IMR-90 (cell line): ENCODE measurements at places on chromosomes 11 and 22. TPM values are rescaled to one million over a fixed set of nuclear protein-coding genes. Genes with fewer than 3 reads are reported as not detected.

The CLDN5 gene
- under 0.01 and 0.18 TPM in 2 replicates for total RNA-seq

DNA sequence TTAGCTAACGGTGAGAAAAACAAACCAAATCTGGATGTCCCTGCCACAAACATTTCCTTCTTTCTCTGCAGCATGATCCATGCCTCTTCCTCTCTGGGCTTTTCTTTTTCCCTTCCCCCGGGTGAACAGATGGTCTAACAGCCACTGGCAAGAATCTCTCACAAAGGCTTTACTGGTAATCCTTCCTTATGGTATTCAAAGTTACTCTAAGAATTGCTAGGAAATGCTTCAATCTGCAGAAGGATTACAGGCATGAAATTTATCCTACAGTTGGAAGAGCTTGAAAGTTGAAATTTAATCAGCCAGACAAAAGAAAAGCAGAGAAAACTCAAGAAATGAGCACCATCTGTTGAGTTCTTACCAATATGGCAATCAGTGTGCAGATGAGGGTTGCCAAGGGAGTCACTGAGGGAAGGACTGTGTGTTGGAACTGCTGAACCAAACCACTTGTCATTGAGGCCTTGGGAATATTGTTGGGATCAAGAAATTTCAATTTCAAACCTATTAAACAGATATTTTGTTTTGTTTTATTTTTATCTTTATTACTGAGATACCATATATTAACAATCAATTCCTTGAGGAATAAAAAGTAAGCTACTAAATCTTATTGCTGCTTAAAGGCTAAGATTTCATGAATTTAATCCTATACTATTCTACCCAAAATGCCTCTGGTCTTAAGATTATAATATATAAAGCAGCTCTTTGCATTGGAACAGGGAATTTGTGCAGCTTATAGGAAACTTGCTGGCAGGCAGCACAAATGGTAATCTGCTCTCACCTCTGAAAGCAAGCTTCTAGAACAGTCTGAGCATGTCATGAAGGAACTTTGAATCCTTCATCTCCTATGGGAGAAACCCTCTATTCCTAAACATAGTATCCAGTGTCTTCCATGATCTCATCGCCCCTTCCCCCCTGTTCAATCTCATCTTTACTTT lies 29.7 kb upstream of the NDUFC2 start:
- peaks cover 8% of the 10 kb centered on the region for H3K36me3 ChIP-seq
- no peak for DNase-seq
- H3K27me3 ChIP-seq = no peaks in the 10 kb centered on the region
- no peak overlapping the region for H3K4me3 ChIP-seq

DNA sequence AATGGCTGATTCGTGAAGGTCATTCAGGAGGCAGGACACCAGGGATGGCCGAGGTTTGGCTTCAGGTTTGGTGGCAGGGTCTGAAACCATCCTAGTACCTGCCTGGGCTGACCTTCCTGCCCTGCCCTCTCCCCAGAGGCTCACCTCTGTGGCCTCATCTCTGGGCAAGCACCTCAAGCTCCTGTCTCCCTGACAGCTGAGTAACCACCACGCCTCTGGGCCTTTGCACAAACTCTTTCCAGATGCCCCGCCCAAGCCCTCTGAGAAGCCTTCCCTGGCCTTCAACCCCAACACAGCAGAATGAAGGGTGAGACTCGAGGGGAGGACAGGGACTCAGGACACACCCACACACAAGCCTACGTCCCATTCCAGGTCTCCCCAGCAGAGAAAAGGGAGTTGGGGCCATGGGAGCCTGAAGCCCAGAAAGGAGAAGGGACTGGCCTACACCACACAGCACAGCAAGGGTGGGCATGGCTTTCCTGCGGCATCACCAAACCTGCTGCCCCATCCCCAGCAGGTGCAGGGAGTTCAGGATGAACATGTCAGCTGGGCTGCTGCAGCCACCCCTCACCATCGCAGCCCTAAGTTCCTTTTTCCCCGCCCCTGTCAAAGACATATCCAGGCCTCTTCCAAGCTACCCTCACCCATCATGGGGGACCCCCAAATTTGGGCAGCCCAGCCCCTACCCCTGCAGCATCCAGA lies 2.4 kb downstream of the SHISA8 start:
- peaks cover 80% of the 10 kb centered on the region for H3K27me3 ChIP-seq
- DNase-seq = no peak
- H3K27ac ChIP-seq = no peak overlapping the region
- H3K36me3 ChIP-seq = peaks cover 2% of the 10 kb centered on the region; the same call in 1 of the 2 replicates
- no peak overlapping the region for H3K4me3 ChIP-seq

DNA sequence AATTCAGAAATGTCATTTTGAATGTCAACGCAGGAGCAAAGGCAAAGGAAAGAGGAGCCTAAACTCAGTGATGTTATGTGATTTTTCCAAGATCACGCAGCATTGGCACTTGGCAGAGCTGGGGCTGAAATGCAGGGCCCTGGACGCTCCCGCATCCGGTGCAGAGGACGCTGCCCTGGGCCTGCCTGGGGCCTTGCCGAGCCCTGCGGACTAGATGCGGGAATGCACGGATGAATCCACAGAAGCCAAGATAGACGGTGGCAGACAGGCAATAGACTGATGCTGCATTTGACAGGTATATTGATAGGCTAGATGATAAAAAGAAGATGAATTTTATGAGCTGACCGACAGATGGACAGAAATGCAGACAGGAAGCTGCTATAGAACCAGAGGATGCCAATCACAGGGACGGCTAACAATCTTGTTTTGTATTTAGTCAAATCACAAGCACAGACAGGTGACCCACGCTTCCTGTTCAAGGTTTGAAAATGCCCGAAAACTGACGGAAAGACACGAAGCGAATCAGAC lies 696 bp upstream of the MARK2 start:
- no peak for DNase-seq
- H3K4me3 ChIP-seq = peak overlapping the region; percentile 34; the same call in 1 of the 2 replicates
- peaks cover 11% of the 10 kb centered on the region for H3K4me1 ChIP-seq
- no peaks in the 10 kb centered on the region for H3K36me3 ChIP-seq
- H3K27me3 ChIP-seq = no peaks in the 10 kb centered on the region

DNA sequence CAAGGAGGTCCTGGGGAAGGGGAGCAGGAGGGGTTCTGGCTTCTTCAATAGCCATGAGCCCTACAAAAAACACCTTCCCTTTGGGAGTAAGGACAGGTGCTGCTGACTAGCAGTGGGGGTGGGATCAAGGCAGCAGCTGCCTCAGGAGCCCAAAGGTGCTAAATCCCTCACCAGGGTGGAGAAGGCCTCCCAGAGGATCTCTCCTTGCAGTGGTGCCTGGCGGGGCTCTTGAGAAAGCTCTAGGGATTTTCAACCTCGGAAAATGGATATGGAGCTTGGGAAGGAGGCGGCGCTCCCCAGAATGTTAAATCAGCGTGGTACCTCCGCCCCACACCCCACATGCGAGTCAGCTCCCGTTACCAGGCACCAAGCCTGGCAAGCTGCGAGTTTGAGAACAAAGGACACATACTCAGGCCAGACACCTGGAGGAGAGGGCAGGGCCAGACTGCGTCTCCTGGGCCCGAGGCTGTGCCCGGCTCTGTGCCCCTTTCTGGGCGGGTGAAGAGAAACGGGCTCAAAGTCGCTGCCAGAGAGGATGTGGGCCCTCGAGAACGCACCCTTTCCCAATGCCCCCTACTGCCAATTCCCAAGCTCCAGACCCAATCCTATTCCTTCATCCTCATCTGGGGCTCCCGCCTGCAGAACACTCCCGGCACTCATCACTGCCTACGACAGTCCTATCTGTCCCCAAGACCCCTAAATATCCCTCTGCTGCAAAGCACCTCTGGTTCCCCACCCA lies 139.0 kb downstream of the BRD1 start:
- H3K4me3 ChIP-seq = no peak overlapping the region
- no peak for DNase-seq
- no peak overlapping the region for H3K27ac ChIP-seq
- no peaks in the 10 kb centered on the region for H3K4me1 ChIP-seq
- no peaks in the 10 kb centered on the region for H3K27me3 ChIP-seq

DNA sequence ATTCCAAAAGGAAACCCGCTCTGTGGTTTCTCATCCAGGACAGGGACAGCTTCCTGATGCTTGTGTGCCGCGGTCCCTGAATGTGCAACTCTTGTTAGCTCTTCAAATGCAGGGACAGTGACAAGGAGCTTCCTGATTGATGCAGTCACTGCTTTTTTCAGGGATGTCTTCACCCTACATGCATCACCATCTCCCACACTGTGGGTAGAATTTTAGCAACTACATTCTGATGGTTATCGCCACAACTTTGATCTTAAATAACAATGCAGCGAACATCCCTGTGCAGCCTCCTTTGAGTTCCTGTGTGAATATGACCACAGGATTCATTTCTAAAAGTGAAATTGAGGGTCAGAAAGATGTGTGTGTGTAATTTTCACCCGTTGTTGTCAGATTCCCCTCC lies 115.0 kb downstream of the GGTLC2 start:
- H3K4me3 ChIP-seq = no peak overlapping the region
- H3K4me1 ChIP-seq = no peaks in the 10 kb centered on the region
- H3K27me3 ChIP-seq = peaks cover 6% of the 10 kb centered on the region
- DNase-seq = no peak
- H3K27ac ChIP-seq = no peak overlapping the region

GRCh38 chr22:39731881-39732555 lies 161.5 kb downstream of the CACNA1I start:
- H3K27ac ChIP-seq = no peak overlapping the region
- no peak for DNase-seq
- H3K4me3 ChIP-seq = no peak overlapping the region

DNA sequence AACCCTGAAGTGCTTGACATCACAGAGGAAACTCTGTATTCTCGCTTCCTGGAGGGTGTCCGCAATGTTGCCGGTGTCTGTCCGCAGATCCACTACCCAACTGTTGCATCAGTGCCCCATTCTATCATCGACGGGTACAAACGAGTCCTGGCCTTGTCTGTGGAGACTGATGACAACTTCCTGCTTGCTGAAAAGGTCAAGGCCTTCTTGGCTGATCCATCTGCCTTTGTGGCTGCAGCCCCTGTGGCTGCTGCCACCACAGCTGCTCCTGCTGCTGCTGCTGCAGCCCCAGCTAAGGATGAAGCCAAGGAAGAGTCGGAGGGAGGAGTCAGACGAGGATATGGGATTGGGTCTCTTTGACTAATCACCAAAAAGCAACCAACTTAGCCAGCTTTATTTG lies 42.9 kb upstream of the DAGLA start:
- no peaks in the 10 kb centered on the region for H3K36me3 ChIP-seq
- H3K27ac ChIP-seq = no peak overlapping the region
- H3K4me1 ChIP-seq = peaks cover 7% of the 10 kb centered on the region; the same call in 1 of the 2 replicates
- no peak for DNase-seq
- H3K27me3 ChIP-seq = peaks cover 15% of the 10 kb centered on the region
- no peak overlapping the region for H3K4me3 ChIP-seq

The NUDT8 gene
- 0.83 and 1.4 TPM in 2 replicates for total RNA-seq

The C11orf87 gene
- under 0.01 TPM in 2 replicates for total RNA-seq

- H3K4me3 ChIP-seq = no peak overlapping the region
- no peaks in the 10 kb centered on the region for H3K27me3 ChIP-seq
- no peak overlapping the region for H3K27ac ChIP-seq
- peaks cover 10% of the 10 kb centered on the region for H3K36me3 ChIP-seq
Measured at GRCh38 chr22:47061226-47061625, 298.8 kb downstream of the TBC1D22A start.

DNA sequence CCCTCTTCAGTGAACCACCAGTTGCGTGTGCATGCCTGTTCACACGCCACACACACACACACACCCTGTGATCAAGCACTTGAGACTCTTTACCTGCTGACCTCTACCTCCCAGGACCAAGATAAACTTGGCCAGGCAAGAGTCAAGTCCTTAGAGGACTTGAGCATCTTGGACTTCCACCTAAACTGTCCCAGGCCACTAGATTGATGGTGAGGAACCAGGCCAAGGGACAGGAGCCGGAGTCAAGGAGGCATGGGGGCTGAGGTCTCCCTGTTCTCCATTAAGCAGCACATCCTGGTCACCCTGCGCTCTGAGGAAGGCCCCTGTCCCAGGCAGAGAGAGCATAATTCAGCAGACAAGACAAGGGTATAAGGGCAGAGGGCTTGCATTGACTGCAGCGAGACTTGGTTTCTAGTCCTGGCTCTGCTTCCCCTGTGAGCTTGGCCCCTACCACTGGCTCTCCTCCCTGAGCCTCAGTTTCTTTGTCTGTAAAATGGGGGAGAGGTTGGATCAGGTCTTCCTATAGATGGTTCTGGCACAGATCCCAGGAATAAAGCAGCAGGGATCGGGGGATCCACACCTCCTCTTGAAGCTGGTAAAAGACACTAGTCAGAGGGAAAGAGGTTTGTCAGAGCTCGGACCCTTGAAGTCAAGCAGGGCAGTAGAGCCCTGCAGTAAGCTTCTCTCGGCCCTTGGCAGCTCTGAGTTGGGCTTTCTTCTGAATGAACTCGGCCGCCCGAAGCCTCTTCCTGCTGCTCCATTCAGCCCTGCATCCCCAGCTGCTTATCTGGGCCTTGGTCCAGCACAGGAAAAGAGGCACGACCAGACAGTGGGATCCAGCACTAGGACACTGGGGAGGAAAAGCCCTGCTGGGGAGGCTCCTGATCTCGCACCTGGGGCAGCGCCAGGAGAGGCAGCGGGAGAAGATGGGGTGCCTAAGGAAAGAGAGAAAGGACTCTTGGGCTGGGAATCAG lies 2.0 kb downstream of the CREB3L1 start:
- H3K36me3 ChIP-seq = peaks cover 12% of the 10 kb centered on the region
- H3K27me3 ChIP-seq = no peaks in the 10 kb centered on the region
- peak overlapping the region; percentile 98 for H3K27ac ChIP-seq
- H3K4me3 ChIP-seq = peak overlapping the region; percentile 86
- DNase-seq = peak; percentile 80

DNA sequence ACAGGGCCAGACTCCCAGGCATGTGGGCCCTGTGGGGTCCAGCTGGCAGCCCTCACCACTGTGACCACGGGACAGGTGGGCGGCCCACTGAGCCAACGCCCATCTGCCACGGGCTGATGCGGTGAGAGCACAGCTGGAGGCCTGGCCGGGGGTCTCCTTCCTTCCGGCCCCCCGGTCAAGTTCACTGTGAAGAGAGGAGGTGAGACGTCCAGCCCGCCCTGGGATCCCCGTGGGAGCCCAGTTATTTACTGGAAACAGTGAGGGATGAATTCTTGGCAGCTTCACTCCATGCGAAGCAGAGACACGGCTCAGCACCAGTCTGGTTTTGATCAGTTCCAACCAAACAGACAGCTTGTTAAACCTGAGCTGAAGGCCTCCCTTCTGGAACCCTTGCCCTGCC lies 38.7 kb downstream of the WNT11 start:
- no peaks in the 10 kb centered on the region for H3K36me3 ChIP-seq
- H3K27me3 ChIP-seq = peaks cover 50% of the 10 kb centered on the region
- H3K27ac ChIP-seq = no peak overlapping the region
- no peak overlapping the region for H3K4me3 ChIP-seq
- DNase-seq = no peak
- H3K4me1 ChIP-seq = no peaks in the 10 kb centered on the region

The IGHMBP2 gene
- 3.9 and 4.5 TPM in 2 replicates for total RNA-seq
